ENCODE measurements at places on chromosomes 3 and 15.

GRCh38 chr3:481680-482079, 285.1 kb downstream of the CHL1 start:
- DNase-seq: no peak

DNA sequence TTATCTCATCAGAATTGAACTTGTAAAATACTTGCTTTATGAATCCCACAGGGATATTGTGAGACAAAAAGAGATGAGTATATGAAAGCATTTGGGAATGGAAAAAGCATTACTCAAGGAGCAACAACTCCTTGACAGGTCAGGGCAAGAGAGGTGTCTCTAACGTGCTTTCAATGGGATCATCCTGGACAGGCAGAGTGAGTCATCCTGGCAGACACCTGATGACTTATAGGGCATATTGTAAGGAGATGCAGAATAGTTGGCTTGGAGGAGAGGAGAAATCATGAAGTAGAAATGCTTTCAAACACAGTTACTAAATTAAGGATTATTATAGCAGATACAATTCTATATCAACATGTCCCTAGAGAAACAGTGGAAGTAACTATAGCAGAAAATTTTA, 71.9 kb upstream of the THSD4 start:
- no peak for DNase-seq

DNA sequence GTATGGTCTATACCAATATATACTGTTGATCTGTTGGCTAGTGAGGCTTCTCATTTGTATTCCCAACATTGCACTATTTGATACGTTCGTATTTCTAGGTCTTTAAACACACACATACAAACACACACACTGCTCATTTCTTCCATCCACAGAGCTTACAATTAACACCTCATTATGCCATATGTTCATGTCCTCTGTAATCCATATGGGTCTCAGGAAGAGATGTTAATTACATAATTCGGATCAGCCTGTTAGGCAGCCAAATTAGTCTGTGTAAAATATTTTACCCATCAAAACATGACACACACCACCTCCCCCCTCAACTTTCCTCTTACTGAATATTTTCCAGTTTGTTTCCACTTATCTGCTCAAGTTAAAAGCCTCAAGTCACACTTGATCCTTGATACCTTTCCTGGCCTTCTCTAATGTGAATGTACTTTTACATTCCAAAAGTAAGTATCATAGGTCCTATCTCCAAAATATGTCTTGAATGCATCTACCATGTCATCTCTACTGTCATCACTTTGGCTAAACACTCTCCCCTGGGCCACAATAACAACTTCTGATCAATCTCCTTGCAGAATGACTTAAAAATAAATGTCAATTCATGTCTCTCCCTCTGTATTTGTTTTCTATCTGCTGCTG, 28.2 kb downstream of the EOGT start:
- no peak for DNase-seq

- no peak for DNase-seq
These were observed 238.6 kb upstream of the TMC3 start for GRCh38 chr15:81612631-81613030.

All from T-helper 22 cell (primary cell).